Small intestine (tissue), 16 donors: ENCODE measurements at places on chromosomes 3 and 15.
A peak's percentile ranks its signal among the peaks of the same experiment; 100 is the strongest.

DNA sequence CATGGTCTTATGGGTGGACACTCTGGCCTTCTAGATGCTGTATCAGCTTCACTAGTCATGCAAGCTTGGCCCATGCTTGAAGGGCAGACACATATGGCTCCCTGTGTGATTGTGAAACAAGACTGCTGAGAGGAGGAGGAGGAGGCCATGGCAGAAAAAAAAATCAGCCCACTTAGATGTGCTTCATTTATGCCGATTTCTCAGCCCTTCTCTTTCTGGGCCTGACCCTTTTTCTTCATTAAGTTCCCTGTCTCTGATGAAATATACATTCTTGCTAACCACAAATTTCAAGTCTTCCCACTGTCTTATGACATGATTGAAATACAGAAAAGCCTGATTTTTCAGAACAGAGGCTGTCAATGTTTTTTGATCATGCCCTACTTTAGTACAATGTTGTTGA lies 213.0 kb upstream of the FEZF2 start:
- no peaks in the 10 kb centered on the region for H3K27me3 ChIP-seq
- no peak overlapping the region for H3K27ac ChIP-seq
- no peaks in the 10 kb centered on the region for H3K36me3 ChIP-seq
- H3K4me1 ChIP-seq, result no peaks in the 10 kb centered on the region
- no peak overlapping the region for H3K4me3 ChIP-seq

DNA sequence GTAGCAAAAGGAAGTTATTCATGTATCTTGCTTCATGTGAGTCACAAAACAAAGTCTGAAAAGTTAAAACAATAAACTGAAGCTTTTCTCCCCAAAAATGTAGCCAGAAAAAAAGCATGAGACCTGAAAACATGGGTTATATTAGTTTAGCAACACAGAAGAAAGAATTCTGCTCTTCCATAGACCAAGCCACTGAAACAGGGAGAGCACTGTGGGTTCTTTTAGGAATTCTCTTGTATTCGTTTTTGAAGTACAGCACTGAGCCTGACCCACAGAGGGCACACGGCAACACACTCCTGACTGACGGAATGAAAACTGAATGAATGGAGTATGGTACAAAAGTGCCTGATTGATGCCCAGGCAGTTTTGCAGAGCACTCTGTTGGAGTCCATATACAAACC lies 66.6 kb downstream of the TM4SF4 start:
- H3K27me3 ChIP-seq, result no peaks in the 10 kb centered on the region
- no peak for DNase-seq
- no peak overlapping the region for H3K4me3 ChIP-seq
- H3K27ac ChIP-seq, result no peak overlapping the region

GRCh38 chr15:79549196-79549595 lies 117.1 kb downstream of the MINAR1 start:
- DNase-seq, result no peak
- no peak overlapping the region for H3K4me3 ChIP-seq
- no peaks in the 10 kb centered on the region for H3K36me3 ChIP-seq
- no peaks in the 10 kb centered on the region for H3K4me1 ChIP-seq

- H3K27me3 ChIP-seq, result no peaks in the 10 kb centered on the region
- H3K4me3 ChIP-seq, result no peak overlapping the region
- peak; percentile 8 for DNase-seq
- peak overlapping the region; percentile 29 for H3K27ac ChIP-seq
- H3K36me3 ChIP-seq, result no peaks in the 10 kb centered on the region
Observed at GRCh38 chr3:46065294-46065705, 38.0 kb upstream of the XCR1 start.

- H3K4me1 ChIP-seq, result peaks cover 15% of the 10 kb centered on the region
- no peaks in the 10 kb centered on the region for H3K27me3 ChIP-seq
- H3K27ac ChIP-seq, result no peak overlapping the region
- no peak overlapping the region for H3K4me3 ChIP-seq
- DNase-seq, result no peak
Observed at GRCh38 chr3:56989169-56989976, 71.1 kb upstream of the SPATA12 start.
